CD4-positive, alpha-beta memory T cell (primary cell): ENCODE measurements at places on chromosomes 1 and 21. TPM values are rescaled to one million over a fixed set of nuclear protein-coding genes. Genes with fewer than 3 reads are reported as not detected.

Gene ZBTB40
- polyA plus RNA-seq: 6.7 TPM

Gene ABCA4
- not detected for polyA plus RNA-seq

Gene FALEC
- polyA plus RNA-seq: not detected

Gene CELA3B
- polyA plus RNA-seq: not detected

Gene CFHR3
- polyA plus RNA-seq: not detected

Gene SLC6A17
- polyA plus RNA-seq: not detected

GRCh38 chr1:2627746-2628145 lies 5.1 kb downstream of the MMEL1 start:
- no peak overlapping the region for H3K4me3 ChIP-seq
- no peak overlapping the region for H3K27ac ChIP-seq
- no peaks in the 10 kb centered on the region for H3K36me3 ChIP-seq
- H3K4me1 ChIP-seq: no peaks in the 10 kb centered on the region

GRCh38 chr1:166127003-166127402 lies 39.8 kb downstream of the FAM78B start:
- no peak overlapping the region for H3K4me3 ChIP-seq
- no peaks in the 10 kb centered on the region for H3K36me3 ChIP-seq
- no peak overlapping the region for H3K27ac ChIP-seq
- DNase-seq: no peak
- H3K27me3 ChIP-seq: no peaks in the 10 kb centered on the region

DNA sequence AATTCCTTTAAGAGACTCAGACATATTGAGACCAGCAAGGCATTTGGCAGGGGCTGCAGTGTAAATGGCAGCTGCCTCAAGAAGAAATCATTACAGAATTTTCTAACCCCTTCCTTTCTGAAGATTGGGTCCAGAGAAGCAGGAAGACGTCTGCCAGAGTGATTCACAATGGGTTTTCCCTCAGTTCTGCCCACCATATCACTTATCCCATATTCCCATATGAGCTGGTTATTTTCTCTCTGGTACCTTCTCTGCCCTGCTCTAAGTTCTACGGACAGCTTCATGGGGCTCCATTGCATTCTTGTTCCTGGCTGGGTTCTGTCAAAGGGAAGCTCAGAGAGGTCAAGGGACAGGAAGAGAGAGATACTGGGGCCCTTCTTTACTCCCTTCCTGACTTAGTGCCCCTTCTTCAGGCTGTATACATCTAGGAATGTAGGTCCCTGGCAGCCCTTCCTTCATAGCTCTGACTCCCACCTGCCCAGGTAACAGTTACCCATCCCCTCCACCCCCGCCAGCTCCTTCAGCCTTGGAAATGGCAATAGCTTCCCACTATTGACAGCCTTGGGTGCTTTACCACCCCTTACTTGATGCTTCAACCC lies 420.6 kb upstream of the DAB1 start:
- no peak overlapping the region for H3K4me3 ChIP-seq
- no peak overlapping the region for H3K27ac ChIP-seq
- no peaks in the 10 kb centered on the region for H3K27me3 ChIP-seq
- no peak for DNase-seq

DNA sequence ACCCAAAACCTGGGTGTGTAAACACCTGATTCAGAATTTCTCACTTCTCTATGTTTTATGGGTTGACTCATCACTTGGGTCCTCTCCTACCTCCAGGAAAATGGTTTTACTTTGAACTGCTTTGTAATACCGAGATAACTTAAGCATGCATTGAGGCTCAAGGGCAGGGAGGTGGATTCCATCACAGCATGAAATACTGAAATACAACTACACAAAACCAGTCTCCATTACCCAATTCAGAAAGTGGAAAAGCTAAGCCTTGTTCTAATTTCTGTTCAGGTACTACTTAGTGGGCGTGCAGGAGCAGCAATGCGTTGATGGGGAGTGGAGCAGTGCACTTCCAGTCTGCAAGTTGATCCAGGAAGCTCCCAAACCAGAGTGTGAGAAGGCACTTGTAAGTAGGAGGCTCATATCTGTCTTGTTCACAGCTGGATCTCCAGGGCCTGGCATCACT lies 6.1 kb upstream of the C4BPA start:
- no peaks in the 10 kb centered on the region for H3K27me3 ChIP-seq
- H3K27ac ChIP-seq: no peak overlapping the region
- H3K36me3 ChIP-seq: no peaks in the 10 kb centered on the region
- DNase-seq: no peak
- H3K4me3 ChIP-seq: no peak overlapping the region
- no peaks in the 10 kb centered on the region for H3K4me1 ChIP-seq

DNA sequence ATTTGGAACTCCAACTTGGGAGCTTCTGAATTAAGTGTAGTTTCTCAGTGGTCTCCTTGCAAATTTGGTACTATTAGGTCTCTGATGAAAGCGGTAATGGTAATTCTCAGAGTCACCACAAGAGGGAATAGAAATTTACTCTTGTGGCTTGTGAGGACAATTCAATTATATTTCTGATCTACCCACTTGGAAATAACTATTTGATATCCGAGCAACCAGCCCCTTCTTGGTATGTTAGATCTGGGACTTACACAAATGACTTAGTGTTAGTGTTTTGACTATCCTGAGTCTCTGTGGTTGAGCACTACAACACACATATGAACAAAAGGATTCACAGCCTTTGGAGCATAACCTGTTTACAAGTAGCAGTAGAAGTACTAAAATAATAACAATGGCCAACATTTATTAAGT lies 68.1 kb downstream of the RPS6KA1 start:
- no peaks in the 10 kb centered on the region for H3K36me3 ChIP-seq
- no peaks in the 10 kb centered on the region for H3K27me3 ChIP-seq
- peak; percentile 58 for DNase-seq
- H3K27ac ChIP-seq: no peak overlapping the region

GRCh38 chr1:112026016-112026415 lies 36.5 kb upstream of the KCND3 start:
- DNase-seq: no peak
- no peaks in the 10 kb centered on the region for H3K27me3 ChIP-seq
- H3K4me1 ChIP-seq: no peaks in the 10 kb centered on the region
- no peak overlapping the region for H3K27ac ChIP-seq

- H3K27me3 ChIP-seq: no peaks in the 10 kb centered on the region
- peaks cover 10% of the 10 kb centered on the region for H3K4me1 ChIP-seq
- H3K27ac ChIP-seq: no peak overlapping the region
- no peak for DNase-seq
Observed at GRCh38 chr1:25836695-25837094, 16.9 kb downstream of the MTFR1L start.

- H3K4me1 ChIP-seq: peaks cover 26% of the 10 kb centered on the region
- no peak for DNase-seq
- peak overlapping the region; percentile 68 for H3K4me3 ChIP-seq
- no peaks in the 10 kb centered on the region for H3K36me3 ChIP-seq
- H3K27me3 ChIP-seq: no peaks in the 10 kb centered on the region
Observed at GRCh38 chr1:27391511-27392095, 819 bp upstream of the GPR3 start.

DNA sequence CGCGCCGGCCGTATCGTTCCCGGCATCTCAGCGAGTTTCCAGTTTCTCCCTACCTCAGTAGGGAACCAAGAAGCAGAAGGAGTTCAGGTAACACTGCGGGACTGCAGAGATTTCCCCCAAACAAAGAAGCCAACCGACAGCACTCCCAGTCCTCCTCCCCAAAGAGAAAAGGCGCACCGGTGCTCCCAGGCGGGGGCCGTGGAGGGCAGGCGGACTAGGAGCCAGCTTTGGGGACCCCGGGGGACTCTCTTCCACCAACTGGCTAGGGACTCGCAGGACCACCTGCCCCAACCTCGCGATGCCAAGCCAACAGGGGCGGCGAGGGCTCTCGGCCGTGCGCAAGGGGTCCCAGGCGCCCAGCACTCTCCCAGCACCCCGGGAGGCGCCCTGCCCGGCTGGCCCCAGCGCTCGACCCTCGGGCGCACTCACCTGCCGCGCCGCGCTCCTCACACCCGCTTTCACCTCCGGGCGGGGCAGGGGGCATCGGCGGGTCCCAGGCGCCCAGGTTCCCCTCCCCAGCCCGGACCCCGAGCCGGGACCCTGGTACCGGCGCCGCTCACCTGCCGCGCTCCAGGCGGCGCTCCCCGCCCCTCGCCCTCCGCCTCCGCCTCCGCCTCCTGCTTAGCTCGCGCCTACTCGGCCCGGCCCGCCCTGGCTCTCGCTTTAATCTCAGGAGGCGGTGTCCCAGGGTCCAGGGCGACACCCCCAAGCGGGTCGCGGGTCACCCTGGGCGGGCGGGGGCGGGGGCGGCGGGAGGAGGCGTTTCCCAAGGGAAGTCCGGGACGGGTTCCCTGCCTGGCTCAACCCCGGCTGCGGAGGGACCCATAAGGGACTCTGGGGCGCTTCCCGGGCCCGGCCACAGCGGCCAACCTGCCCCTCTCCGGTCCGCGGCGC lies at the start of gene TMPRSS2:
Gene TMPRSS2, minus strand, starts transcription at position 638 of the 894 bp plus-strand sequence. CDS start 10,025 bp downstream, outside the sequence.
- no peak within 1 kb of the TSS for H3K27ac ChIP-seq
- H3K4me1 ChIP-seq: no peaks in the 10 kb centered on the region
- peaks cover 10% of the 10 kb centered on the region for H3K27me3 ChIP-seq
- no peak for DNase-seq

DNA sequence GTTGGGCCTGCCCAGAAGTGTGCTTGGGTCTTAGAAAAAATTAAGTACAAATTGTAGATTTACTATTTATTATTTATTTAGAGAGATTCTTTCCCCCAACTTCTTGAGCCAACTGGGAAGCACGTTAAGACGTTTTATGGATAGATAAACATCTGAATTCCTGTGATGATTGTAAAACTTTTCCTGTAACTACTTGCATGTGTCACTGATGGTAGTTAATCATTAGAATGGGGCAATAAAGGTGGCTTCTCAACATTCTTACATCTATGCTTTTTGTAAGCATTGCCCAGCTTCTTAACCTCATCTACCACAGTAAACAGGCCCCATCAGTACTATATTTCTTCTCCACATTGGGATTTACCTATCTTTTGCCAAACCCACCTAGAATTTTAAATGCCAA lies 559.8 kb downstream of the LMO4 start:
- H3K4me1 ChIP-seq: no peaks in the 10 kb centered on the region
- H3K36me3 ChIP-seq: no peaks in the 10 kb centered on the region
- no peaks in the 10 kb centered on the region for H3K27me3 ChIP-seq
- no peak overlapping the region for H3K4me3 ChIP-seq
- no peak for DNase-seq

- no peak for DNase-seq
- H3K27ac ChIP-seq: no peak overlapping the region
- peaks cover 6% of the 10 kb centered on the region for H3K27me3 ChIP-seq
- no peak overlapping the region for H3K4me3 ChIP-seq
- H3K4me1 ChIP-seq: no peaks in the 10 kb centered on the region
- H3K36me3 ChIP-seq: no peaks in the 10 kb centered on the region
Observed at GRCh38 chr1:29708796-29709703, 472.7 kb downstream of the PTPRU start.

- H3K27ac ChIP-seq: no peak overlapping the region
- H3K27me3 ChIP-seq: no peaks in the 10 kb centered on the region
- no peak overlapping the region for H3K4me3 ChIP-seq
- no peaks in the 10 kb centered on the region for H3K36me3 ChIP-seq
- DNase-seq: no peak
Observed at GRCh38 chr1:55490547-55490946, 275.4 kb upstream of the USP24 start.

GRCh38 chr1:7535934-7536878 lies 234.9 kb upstream of the VAMP3 start:
- no peak overlapping the region for H3K4me3 ChIP-seq
- no peak overlapping the region for H3K27ac ChIP-seq
- no peaks in the 10 kb centered on the region for H3K4me1 ChIP-seq

- no peak overlapping the region for H3K27ac ChIP-seq
- H3K36me3 ChIP-seq: no peaks in the 10 kb centered on the region
- no peak overlapping the region for H3K4me3 ChIP-seq
- no peaks in the 10 kb centered on the region for H3K4me1 ChIP-seq
Observed at GRCh38 chr1:59767119-59767518, 47.6 kb upstream of the HOOK1 start.

- peak; percentile 12 for DNase-seq
- H3K36me3 ChIP-seq: no peaks in the 10 kb centered on the region
- H3K27me3 ChIP-seq: no peaks in the 10 kb centered on the region
Observed at GRCh38 chr1:15046487-15047165, 106.9 kb upstream of the TMEM51 start.

DNA sequence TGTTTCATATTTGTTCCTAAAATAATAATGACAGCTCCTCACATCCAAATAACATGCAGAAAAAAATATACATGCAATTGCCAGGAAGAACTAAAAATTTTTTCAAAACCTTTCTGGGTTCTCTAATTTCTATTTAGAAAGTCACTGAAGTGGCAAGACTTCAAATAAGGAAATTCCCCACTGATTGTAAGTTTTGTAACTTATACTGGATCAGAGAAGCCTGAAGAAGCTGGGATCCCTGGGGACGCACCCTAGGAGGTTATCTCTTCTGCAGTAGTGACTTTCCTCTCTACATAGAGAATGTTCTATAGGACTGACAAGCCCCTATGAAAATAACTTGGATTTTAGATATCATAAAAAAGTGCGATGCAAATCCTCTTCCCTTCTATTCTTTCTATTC lies 182.6 kb downstream of the MRPL39 start:
- no peak for DNase-seq
- H3K27me3 ChIP-seq: no peaks in the 10 kb centered on the region
- H3K36me3 ChIP-seq: no peaks in the 10 kb centered on the region

- peaks cover 22% of the 10 kb centered on the region for H3K4me1 ChIP-seq
- H3K4me3 ChIP-seq: no peak overlapping the region
- H3K36me3 ChIP-seq: no peaks in the 10 kb centered on the region
- DNase-seq: no peak
- H3K27ac ChIP-seq: no peak overlapping the region
- no peaks in the 10 kb centered on the region for H3K27me3 ChIP-seq
Observed at GRCh38 chr1:87044424-87044823, 130.0 kb downstream of the HS2ST1 start.
